ENCODE measurements at places on chromosomes 11 and 22.

GRCh38 chr22:36757668-36758211, 18.2 kb downstream of the IFT27 start:
- DNase-seq = no peak

- DNase-seq = no peak
These were observed 14.5 kb downstream of the DCHS1 start for GRCh38 chr11:6640985-6641701.

DNA sequence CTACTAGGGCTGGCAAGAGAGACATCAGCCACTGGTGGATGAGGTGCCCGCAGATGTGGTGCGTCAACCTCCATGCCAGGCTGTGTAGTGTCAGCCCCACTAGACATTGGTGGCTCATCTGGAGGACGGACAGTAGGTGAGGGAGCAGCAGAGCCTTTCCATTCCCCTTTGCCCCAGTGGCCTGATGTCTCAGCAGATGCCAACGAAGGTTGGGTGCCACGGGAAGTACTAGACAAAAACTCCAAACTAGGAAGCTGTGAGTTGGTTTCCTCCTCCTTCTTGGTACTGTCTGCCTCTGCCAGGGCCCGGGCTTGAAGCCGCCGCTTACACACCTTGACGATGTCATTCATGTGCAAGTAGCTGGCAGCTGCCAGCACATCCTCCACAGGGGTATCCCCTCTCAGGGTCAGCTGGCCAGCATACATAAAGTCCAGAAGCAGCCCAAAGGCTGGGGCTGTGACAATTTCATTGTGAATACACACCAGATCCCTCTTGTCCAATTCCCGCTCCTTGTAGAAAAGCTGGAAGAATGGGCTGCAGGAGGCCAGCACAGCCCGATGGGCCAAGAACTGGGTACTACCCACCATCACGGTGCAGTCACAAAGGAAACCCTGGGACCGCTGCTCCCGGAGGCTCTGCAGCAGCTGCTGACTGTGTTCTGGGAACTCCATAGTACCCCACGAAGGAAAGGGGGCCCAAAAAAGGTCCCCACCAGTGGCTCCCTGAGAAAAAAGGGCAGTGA, 795 bp downstream of the ZBTB3 start:
- no peak for DNase-seq

DNA sequence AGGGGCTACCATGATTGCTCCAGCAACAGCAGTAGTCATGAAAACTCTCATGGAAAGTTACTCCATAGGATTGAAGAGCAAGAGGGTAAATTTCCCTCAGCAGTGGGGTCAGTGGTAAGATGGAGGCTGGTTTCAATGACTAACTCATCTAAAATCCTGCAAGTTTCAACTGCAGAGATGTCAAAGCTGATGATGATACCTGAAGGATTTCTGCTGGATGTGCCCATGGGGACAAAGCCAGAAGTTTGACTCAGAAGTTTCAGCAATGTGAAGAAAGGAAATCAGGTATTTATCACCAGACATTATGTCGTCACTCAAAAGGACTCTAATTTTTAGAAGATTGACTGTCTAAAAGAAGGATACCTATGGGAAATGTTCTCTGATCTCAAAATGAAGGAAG, 29.1 kb downstream of the RAB38 start:
- no peak for DNase-seq

DNA sequence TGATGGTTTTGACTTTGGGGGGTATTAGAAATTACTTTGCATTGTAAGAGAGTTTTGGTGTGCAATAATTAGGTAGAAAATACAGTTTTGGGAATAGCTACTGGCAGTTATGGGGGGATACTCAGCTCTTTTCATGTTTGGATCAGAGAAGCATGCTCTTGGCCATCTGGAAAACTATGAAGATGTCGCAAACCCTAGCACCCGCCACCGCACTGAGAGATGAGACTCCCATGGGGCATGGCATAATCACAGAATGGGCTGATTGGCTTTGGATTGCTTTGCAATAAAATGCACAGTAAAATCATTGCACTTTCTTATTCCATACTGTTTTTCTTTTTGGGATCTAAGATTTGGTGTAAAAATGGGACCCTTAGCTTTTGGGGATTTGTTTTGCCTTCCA, 43.5 kb upstream of the SLC5A12 start:
- no peak for DNase-seq

GRCh38 chr11:114326151-114326550, 30.0 kb downstream of the NNMT start:
- no peak for DNase-seq

GRCh38 chr11:57248780-57249383, 11.8 kb upstream of the APLNR start:
- no peak for DNase-seq

DNA sequence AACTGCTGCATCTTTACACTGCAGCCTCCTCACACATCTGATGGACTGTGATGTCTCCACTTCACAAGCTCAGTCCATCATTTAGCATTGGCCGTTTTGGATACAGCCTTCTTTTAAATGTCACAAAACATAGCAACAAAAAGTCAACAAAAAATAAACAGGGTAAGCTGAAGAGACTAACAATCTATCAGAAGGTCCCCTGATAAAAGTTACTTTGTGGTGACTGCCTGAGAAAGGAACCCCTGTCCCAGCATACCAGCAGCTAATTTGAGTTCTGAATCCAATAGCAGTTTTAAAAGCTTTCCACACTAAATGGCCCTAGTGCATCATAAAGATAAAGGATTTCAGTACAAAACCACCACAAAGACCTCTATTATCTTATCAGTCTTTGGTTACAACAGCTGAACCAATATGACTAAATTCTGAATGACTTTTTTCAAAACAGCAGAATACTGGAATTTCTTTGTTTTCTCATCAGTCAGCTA, 162.4 kb downstream of the SOX6 start:
- no peak for DNase-seq

DNA sequence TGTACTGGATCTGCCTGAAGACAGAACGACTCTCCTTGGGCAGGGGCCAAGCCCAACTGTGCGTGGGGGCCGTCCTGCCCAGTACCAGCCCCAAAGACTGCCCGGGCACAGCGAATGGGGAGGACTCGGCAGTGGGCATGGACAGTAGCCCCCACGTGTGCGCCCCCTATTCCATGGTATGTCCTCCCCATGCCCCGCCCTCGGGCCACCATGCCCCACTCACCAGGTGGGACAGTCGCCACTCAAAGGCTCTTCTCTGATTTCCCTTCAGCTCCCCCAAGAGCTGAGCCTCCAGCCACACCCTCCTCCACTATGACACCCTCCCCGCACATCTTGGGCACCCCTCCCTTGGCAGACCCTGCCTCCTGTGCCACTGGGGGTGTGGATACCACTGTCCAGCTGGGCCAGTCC, 43.5 kb downstream of the GNB1L start:
- DNase-seq = no peak

GRCh38 chr22:24976442-24977218, 24.1 kb downstream of the KIAA1671 start:
- no peak for DNase-seq

- no peak for DNase-seq
These were observed 41.1 kb downstream of the TRIM66 start for GRCh38 chr11:8641332-8641731.

DNA sequence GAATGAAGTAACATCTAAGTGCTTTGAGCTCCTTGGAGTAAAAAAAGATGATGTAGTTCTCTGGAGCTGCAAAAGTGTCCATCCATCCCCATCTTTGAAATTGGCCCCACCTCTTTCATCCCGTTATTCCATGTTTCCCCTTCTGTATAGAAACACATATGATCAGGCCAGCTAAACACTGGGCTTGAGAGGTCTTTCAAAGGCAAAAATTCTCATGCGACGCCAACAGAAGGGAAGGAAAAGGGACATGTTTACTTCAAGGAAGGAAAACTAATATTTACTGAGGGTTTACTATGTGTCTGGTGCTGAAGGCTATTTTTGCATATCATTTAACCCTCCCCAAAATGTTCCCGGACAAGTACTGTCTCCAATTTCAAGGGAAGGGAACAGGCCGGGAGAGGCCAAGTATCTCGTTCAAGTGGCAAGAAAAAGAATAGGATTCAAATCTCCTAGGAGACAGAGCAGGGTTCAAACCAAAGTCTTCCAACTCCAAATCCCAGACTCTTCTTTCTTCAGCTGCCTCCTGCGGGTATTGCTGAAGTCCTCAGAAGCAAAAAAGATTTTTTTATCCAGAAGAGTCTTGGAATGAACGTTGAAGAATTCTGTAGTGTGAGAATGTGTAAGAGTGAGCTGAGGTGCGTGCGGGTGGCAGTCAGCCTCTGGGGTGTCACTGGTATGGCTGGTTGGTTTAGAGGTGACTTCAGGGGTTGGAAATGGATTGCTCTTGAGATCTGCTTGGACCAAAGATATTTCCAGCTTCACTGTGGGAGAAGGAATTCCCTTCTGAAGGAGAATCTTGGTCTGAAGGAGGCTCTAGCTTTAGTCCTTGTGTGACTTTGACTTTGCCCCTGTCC, 10.1 kb downstream of the TECTA start:
- DNase-seq = no peak

DNA sequence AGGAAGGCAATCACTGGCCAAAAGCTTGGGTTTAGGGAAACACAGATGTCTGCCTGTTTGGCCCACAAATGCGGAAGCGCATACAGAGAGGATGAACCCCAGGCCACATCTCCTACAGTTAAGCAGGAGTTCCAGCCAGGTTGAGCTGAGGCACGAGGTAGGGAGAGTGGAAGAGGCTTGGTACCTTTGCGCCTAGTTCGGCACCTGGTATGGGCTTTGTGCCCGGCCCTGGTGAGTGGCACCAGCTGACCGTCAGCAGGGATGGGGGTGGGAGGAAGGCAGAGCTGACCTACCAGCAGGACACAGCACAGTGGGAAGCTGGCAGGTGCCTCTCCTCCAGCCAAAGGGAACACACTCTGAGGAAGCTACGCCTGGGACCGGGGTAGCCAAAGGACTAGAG, 57.6 kb downstream of the KCNC1 start:
- no peak for DNase-seq

- no peak for DNase-seq
These were observed 501.3 kb upstream of the B3GAT1 start for GRCh38 chr11:134913391-134913790.

GRCh38 chr22:44740307-44740706, 12.1 kb upstream of the ARHGAP8 start:
- DNase-seq = no peak

- no peak for DNase-seq
These were observed 131.8 kb downstream of the TRIM44 start for GRCh38 chr11:35794333-35794732.

DNA sequence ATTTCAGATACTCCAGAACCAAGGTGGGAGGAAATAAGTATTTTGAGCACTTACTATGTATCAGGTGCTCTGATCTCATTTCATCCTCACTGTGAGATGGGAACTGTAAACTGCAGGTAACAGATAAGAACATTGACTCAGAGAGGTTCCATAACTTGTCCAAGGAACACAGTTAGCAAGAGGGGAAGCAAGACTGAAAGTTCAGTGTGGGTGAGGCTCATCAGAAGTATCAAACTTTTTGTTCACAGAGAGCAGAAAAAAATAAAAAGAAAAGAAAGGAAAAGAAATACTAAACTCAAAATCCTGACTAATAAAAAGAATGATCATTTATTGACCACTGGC, 37.1 kb downstream of the RAB30 start:
- no peak for DNase-seq

- DNase-seq = no peak
These were observed 516 bp downstream of the NEU3 start for GRCh38 chr11:74989260-74989638.

GRCh38 chr11:13776134-13776815, 107.8 kb downstream of the FAR1 start:
- DNase-seq = no peak

GRCh38 chr22:29998627-29999384, 81.5 kb upstream of the HORMAD2 start:
- no peak for DNase-seq

- DNase-seq = no peak
These were observed 95.4 kb downstream of the NXPE2 start for GRCh38 chr11:114773541-114774338.

- no peak for DNase-seq
These were observed 5.9 kb downstream of the LRRC32 start for GRCh38 chr11:76664578-76665061.

GRCh38 chr22:23070418-23071229, at the start of gene GNAZ:
GNAZ (plus strand) TSS chr22:23070519; CDS start chr22:23095696, 25,177 bp downstream.
- DNase-seq = no peak

- no peak for DNase-seq
These were observed 9.2 kb downstream of the FBLN1 start for GRCh38 chr22:45511847-45512261.

DNA sequence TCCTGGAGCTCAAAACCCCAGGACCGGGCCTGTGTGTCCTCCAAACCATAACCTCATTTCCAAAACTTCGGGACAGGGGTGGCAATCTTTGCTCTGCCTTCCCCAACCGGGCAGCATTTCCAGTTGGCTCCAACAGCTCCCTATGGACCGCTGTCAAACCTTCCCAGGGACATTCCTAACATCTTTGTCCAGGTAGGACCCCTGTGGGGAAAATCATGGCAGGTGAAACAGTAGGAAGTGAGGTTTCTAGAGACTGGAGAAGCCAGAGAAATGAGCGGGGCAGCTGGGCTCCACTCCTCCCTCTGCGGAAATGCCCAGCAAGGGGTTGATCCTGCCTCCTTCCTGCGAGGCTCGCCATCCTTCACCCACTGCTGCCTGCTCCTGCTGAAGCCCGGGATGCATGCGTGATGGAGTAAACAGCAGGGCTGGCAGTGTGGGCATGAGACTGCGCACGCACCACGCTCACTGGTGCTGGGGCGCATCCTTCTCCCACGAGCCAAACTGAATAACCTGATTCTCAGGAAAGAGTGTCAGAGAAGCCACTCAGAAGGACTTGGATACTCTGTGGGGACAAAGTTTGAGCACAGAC, 136.4 kb downstream of the BUD13 start:
- no peak for DNase-seq

GRCh38 chr11:113991718-113992458, 17.0 kb downstream of the HTR3A start:
- no peak for DNase-seq

DNA sequence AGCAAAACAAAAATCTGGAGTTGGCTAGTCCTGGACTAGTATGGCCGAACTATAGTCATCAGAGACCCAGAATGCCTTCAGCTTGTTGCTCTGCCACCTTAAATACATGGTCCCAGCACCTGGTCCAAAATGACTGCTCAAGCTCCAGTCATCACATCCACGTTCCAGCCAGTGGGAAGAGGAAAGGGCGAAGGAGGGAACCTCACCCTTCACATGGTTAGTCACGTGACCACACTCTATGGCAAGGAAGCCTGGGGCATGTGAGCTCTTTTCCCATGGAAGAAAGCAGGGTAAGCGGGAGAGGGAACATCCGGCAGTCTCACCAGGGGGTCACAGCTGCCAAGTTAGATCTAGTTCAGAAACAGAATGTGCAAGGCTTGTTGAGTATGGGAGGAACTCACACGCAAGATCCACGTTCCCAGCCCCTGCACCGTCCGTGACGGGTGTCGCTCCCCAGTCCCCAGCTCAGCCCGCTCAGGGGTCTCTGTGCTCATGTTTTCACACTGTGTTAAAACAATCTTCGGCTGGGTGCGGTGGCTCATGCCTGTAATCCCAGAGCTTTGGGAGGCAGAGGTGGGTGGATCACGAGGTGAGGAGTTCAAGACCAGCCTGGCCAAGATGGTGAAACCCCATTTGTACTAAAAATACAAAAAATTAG, 1.9 kb upstream of the ANO9 start:
- DNase-seq = no peak

- DNase-seq = no peak
These were observed 47.0 kb downstream of the CARD18 start for GRCh38 chr11:105092256-105093239.

Data from left renal pelvis (tissue), 4 donors.